ENCODE measurements at places on chromosomes 12 and 14.

DNA sequence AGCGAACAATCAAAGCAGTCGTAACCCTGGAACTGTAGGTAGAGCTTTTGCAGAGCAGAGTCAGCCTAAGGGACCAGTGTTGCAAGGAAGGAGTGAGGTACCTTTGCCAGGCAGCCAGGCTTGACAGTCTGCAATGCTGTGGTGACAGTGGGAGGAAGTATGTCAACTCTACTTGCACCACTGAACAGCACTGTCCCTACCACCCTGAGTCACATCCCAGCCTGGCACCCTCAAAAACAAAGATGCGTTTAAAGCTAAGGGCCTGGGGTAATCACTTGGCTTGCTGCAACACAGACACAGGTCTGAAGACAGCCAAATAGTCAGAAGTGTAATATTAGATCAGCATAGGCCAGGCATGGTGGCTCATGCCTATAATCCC lies 141.9 kb downstream of the DPF3 start:
- no peak for DNase-seq

DNA sequence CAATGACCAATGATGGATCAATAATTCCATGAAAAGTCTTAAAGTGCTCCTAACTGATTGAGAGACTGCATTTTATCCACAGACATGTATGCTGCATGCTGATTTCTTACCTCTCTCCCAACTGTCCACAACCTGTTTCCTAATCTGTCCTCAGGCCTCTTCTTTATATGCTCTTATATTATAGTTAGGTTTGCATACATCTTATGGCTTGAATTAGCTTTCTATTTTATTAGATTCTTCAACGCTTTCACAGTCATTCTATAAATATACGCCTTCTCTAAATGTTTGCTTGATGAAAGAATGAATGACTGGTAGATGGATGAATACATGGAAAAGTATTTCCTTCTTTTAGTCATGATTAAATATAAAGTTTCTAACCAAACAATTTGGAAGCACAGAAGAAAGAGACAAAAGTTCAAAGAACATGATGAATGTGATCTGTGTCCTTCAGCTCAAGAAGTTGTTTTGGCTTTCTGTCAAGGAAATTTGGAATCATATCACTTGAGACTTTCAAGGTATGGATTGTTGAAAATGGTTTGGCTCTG lies 91.8 kb upstream of the NPAS3 start:
- DNase-seq: no peak

DNA sequence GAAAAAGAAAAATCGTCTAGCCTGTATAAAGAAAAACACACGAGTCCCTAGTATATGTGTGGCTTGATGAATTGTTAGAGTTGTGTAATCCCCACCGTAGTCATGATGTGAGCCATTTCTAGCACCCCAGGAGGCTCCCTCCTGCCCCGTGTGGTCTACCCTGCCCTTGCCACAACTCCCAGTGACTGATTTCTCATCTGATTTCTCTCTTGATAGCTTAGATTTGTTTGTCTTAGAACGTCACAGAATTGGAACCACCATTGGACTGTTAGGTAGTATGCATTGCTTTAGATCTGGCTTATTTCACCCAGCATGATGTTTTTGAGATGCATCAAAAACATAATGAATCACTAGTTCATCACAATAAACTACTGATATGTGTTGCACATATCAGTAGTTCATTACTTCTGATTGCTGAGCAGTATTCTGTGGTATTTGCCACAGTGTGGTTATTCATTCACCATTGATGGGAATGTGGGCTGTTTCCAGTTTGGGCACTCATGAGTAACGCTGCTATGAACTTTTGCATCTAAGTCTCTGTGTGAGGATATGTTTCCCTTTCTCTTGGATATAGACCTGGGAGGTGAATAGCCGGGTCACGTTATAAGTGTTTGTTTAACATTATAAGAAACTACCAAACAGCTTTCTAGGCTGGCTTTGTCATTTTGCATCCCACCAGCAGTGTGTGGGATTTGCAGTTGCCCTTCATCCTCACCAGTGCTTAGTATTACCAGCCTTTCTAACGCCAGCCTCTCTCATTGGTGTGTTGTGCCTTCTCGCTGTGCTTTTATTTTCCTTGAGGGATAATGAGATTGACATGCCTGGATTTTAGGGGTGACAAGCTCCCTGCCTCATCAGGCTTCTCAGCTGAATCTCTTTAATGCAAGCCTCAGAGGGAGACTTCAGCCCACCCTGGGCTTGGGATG lies 31.9 kb upstream of the NCOR2 start:
- DNase-seq: no peak

- no peak for DNase-seq
These were observed 190.2 kb upstream of the CNOT2 start for GRCh38 chr12:70052931-70053497.

DNA sequence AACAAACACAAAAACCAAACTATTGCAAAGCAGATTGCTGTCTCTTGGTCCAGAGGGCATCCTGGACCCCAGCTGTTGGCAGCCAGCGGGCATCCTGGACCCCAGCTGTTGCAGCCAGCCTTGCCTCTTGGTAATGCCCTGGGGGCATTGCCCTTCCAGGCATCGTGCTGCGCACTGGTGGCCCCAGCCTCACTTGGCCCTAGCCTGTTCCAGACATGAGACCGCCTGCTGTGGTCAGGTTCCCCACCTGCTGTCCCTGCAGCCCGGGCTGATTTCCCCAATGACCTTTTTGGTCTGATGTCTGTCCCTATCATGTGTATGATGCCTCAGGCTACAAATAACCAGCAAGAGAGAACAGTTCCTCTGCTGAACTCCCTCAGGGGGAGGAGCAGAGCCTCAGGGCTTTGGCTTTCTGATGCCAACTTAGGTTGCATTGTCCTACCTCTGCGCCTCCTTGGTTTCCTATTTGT lies 20.8 kb downstream of the MLXIP start:
- DNase-seq: no peak

DNA sequence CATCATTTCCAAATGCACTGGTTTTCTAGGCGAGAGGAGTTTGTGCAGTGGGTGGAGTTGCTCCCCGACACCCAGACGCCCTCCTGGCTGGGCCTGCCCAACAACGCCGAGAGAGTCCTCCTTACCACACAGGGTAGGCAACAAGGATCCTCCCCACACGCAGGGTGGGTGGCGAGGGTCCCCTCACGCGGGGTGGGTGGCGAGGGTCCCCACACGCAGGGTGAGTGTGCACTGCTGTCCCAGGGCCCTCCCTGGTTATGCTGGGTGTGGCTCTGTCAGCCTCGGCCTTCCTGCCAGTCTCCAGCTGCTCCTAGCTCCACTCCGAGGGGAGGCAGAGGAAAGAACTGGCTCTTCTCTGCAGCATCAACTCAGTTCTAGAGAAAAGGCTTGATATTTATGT lies 42.3 kb downstream of the HSP90AA1 start:
- no peak for DNase-seq

GRCh38 chr14:51035611-51036192 lies 59.2 kb downstream of the TRIM9 start:
- no peak for DNase-seq

DNA sequence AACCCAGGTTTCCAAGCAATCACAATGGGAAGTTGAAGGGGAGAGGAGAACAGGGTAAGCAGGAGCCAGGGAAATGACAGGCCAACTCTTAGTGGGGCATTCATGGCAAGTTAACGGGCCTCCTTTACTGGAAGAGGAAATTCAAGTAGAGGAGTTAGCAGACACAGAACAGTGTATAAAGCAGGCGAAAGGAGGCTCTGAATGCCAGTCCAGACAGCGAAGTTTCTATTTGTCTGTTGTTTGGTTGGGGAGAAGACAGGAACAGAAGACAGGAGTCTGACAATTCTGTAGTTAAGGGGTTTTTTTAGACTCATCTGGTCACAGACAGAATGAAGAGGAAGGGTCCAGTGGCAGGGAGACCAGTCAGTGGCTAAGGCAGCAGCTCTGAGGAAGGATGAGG lies at the start of gene ACSM4:
TSS of gene ACSM4 (plus strand) at position 301 of the 400 bp plus-strand sequence. CDS start 260 bp downstream, outside the sequence.
- no peak for DNase-seq

GRCh38 chr14:54815515-54815914 lies 87.1 kb downstream of the GCH1 start:
- no peak for DNase-seq

GRCh38 chr14:56501909-56502530 lies 77.6 kb upstream of the TMEM260 start:
- DNase-seq: no peak

- no peak for DNase-seq
These were observed 96.7 kb downstream of the ETV6 start for GRCh38 chr12:11746024-11746771.

DNA sequence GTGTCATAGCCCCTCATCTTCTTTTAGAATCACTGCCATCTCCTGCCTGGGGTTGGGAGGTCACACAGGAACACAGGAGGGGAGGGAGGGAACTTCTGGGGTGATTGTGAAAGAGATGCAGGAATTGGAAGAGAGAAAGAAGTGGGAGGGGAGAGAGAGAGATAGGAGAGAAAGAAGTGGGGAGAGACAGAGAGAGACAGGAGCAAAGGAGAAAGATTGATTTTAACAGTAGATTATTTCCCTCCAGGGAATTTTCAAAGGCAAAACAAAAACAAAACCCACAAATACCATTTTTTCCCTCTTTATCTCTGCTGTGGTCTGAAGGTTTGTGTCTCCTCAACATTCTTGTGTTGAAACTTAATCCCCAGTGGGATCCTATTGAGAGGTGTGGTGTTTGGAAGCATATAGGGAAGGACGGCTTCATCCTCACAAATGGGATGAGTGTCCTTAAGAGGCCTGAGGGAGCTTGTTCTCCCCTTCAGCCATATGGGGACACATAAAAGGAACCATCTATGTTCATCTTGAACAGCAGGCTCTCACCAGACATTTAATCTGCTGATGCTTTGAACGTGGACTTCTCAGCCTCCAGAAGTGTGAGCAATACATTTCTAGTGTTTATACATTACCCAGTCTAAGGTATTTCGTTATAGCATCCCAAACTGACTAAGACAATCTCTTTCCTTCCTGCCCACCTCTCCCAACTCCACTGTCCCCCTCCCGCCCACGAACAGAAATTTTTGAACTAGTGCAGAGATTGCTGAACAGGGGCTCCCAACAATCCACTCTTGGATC lies 134.9 kb upstream of the MAX start:
- no peak for DNase-seq

GRCh38 chr12:15033641-15034040 lies 60.8 kb downstream of the PDE6H start:
- DNase-seq: no peak

- no peak for DNase-seq
These were observed 1.3 kb upstream of the TGM1 start for GRCh38 chr14:24264298-24264697.

GRCh38 chr14:87810711-87811110 lies 182.3 kb downstream of the GALC start:
- no peak for DNase-seq

DNA sequence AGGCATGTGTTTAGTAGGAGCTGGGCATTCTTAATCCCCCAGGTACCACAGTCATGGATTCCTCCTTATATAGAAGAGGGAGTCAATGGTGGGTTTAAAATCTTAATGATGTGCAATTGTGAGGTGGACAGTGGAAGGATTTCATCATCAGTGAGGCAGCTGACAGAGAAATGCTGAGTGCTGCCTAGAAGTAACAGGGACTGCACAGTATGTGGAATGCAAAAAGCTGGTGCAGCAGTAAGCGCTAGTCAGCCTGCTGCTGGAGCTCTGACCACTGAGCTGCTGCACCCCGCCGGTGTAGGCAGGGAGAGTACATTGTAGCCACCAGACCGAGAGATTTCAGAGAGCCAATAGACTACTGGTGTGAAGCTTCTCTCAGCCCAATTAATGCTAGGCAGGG lies 80.5 kb upstream of the DACT1 start:
- no peak for DNase-seq

- DNase-seq: peak; percentile 56
These were observed 92.2 kb upstream of the ATF7IP start for GRCh38 chr12:14272956-14273912.

DNA sequence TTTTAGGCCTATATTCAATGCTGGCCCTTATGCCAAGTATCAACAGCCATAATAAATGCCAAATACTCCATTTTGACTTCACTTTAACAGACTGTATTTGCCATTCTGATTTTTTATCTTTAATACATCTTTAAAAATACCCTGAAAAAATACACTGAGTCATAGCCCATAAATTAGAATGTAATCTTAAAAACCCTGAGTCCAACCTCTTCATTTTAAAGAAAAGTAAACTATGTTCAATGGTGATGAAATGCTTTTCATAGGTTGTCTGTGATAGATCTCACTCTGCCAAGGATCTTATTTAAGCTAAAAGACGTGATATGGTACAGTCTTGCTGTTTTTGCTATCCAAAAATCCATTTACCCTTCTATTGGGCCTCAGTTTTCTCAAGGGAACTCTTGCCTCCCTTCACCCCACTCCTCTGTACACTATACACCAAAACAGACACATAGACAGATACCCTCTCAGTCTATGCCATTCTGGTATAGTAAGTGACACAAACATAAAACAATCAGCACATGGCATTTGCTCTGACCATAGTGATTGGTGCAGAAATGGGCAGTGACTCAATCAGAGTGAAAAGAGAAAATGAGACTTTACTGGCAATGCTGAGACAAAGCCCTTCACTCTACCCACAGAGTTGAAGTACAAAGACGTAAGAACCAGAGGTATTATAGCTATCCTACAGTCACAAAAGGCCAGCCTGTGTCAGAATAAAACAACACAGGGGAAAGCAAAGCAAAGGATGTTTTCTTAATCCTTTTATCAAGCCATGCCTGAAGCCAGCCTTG lies 49.1 kb downstream of the BTG1 start:
- DNase-seq: no peak

DNA sequence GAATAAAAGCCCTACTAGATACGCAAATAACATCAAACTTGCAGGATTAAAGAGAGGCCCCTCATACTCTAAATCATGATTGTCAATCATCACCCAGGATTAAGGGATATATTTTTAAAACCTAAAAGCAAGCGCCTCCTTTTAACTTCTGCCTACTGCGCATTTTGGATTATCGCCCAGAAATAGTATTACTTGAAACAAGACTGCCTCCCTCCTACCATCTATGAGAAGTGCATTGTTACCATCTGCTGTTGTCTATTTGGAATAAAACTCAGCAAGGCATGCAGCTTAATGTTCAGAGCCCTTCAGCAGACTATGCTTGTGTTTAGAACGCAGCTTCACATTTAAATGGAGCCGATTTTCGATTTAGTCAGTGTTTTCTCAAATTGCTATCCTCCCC lies 79.6 kb downstream of the EXOC5 start:
- DNase-seq: peak; percentile 22

DNA sequence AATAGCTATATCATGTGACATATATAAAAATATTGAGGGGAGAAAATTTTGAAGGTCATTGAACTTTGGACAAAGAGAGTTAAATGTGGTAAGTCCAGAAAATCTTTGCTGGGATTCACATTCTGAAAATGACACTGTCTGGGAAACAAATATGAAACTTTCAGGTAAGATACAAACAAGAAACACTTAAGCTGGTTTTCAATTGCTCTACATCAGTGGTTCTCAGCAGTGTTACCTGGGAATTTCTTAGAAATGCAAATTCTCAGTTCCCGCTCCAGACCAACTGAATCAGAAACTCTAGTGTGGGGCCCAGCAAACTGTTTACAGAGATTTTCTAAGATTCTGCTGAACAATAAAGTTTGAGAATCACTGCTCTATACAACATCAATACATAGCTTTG lies 3.6 kb upstream of the CDK17 start:
- DNase-seq: no peak

DNA sequence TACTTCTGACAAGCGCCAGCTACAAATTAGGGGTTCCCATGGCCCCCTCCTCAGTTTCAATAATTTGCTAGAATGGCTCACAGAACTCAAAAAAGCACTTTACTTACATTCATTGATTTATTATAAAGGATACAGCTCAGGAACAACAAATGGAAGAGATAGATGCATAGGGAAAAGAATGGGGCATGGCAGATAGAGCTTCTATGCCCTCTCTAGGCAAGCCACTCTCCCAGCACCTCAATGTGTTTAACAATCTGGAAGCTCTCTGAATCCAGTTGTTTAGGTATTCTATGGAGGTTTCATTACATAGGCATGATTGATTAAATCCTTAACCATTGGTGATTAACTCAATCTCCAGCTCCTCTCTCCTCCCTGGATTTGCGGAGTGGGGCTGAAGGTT lies 184.5 kb upstream of the DAAM1 start:
- DNase-seq: no peak

All from NCI-H2081 treated with DMSO at 0.1 percent for 48 hours (cell line).